ENCODE measurements at places on chromosomes 5 and 9.

GRCh38 chr5:14505310-14506139 is 76.1 kb upstream of the OTULINL start:
- DNase-seq, result no peak

DNA sequence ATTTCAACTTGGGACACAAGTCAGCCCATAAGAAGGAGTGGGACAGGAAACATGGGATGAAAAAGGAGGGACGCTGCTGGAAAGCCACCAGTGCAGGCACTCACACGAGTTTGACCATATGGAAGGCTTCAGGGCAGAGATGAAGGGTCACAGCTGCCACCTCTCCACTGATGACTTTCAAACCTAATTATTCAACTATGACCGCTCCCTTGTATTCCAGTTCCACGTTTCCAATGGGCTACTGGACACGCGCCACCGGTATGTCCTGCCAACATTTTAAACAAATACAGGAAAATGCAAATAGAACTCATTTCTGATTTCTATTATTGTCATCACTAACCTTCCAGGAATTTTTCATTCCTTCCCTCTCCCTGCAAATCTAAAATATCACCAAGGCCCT is 134.7 kb downstream of the SLC1A3 start:
- DNase-seq, result no peak

- DNase-seq, result no peak
These were observed 67.8 kb downstream of the FGF1 start for GRCh38 chr5:142618130-142618523.

DNA sequence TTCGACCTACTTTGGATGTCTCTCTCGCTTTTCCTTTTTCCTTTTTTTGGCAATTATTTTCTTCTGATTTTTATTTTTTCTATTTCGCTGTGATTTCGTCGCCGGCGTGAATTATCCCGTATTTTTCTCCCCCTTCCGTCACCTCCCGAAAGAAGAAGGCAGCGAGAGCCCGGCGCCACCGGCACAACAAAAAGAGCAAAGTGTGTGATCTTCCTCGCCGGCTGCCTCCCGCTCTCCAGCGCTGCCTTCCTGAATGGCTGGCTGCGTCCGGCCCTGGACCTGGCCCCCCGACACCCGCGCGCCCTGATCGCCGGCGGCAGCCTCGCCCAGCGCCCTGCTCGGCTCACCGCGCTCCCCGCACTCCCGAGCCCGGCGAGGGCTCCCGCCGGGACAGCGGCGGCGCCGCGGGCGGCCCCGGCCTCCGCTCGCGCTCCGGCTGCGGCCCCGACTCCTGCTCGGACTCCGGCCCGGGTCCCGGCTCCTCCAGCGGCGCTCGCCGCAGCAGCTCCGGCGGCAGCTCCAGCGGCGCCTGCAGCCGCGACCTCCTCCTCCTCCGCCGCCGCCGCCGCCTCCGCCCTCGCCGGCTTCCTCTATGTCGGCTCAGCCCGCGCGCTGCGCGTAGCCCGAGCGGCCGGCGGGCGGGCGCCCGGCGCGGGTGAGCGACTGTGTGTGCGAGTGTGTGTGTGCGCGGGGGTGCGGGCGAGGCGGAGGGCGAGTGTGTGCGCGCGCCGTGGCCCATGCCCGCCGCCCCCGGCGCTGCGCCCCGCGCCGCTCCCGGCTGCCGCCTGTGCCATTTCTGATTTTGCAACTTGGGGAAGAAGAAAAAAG is 960 bp downstream of the NR2F1 start:
- no peak for DNase-seq

- DNase-seq, result no peak
These were observed 33.7 kb downstream of the SLC12A7 start for GRCh38 chr5:1078206-1078605.

GRCh38 chr9:129289883-129290282 is 111.8 kb upstream of the IER5L start:
- no peak for DNase-seq

- DNase-seq, result no peak
These were observed 459.4 kb downstream of the GADD45G start for GRCh38 chr9:90064248-90064647.

DNA sequence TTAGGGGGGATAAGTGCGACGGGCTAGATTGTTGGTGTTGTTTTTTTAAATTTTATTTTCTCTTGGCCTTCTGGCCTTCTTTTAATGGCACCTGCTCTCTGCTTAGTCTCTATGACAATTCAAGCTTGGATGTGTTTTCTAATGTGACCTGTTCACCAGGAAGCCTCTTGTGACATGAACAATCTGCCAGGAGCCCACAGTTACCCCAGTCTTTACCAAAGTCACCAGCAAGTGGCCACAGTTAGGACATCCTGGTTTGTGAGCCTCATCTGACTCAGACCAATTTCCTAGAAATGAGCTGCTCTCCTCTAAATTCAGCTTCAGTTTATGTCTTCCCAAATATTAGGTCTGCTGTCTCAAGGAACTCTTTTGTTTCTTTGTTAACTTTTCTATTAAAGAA is 135.8 kb downstream of the TLE4 start:
- DNase-seq, result no peak

- no peak for DNase-seq
These were observed 242.6 kb downstream of the DENND1A start for GRCh38 chr9:123687246-123687751.

DNA sequence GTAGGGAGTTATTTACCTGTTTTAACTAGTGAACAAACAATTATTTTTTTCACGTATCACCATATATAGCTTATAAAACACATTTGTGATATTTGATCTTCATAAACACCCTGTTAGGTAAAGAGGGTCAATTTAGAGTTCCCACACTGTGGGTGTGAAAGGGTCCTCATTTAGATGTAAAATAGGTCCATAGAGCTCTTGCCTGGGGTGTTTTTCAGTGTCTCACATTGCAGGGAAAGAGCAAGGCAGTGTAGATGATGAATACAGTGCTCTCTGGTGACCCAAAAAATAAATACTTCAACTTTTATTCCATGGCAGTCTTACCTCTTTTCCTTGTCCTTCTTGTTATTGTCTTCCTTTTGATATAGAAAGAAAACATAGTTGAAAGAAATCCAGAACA is 403.2 kb upstream of the SGCD start:
- no peak for DNase-seq

GRCh38 chr9:2271426-2271825 is 256.3 kb downstream of the SMARCA2 start:
- no peak for DNase-seq

GRCh38 chr5:168001318-168001717 is 290.1 kb upstream of the WWC1 start:
- DNase-seq, result no peak

DNA sequence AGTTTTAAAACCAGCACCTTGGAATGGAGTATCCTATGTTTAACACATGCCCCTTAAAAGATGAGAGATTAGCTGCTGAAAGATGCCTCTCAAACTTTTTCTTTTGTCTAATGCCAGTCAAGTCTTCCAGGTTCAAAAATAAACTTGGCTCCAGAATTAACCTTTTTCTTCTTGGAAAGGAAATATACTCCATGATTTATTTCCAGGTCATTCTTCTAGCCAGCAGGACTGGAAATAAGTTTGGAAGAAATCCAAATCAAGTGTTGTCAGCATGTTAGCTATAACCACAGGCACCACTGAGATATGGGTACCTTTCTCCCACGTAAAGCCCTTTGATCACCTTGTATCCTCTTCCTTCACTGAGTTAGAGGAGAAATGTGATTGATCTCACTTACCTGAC is 56.1 kb downstream of the NLN start:
- DNase-seq, result no peak

DNA sequence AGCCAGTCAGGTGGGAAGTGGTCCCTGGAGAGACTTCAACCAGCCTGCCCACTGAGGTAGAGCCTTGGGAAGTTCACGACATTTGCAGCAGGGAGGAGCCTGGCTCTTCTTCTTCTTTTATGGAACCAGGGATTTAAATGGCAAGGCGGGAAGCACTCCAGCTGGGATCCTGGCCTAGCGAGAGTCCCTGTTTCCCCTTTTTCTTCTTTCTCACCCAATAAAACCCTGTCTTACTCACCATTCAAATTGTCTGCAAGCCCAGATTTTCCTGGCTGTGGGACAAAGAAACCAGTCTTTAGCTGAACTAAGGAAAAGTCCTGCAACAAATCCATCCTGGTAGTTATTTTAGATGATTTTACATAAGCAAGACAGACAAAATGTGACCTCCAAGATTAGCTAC is 503.7 kb downstream of the CDH10 start:
- DNase-seq, result no peak

- no peak for DNase-seq
These were observed 569 bp downstream of the HINT2 start for GRCh38 chr9:35814106-35814840.

DNA sequence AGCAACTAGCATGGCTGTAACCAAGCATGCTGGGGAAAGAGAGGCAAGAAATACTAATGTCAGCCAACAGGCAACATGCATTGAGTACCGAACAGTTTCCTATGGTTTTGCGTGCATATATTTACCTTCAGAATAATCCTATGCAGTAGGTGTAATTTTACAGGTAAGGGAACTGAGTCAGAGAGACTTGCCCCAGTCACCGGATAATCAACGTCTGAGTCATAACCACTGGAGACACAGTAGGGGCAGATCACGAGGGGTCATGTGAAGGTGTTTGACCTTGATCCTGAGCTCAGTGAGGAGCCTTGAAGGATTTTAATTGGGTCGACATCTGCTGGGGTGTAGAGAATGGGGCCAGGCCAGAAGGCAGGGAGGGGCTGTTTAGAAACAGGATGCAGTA is 13.4 kb upstream of the TSC1 start:
- DNase-seq, result no peak

- DNase-seq, result no peak
These were observed 20.7 kb downstream of the IGIP start for GRCh38 chr5:140146523-140146842.

DNA sequence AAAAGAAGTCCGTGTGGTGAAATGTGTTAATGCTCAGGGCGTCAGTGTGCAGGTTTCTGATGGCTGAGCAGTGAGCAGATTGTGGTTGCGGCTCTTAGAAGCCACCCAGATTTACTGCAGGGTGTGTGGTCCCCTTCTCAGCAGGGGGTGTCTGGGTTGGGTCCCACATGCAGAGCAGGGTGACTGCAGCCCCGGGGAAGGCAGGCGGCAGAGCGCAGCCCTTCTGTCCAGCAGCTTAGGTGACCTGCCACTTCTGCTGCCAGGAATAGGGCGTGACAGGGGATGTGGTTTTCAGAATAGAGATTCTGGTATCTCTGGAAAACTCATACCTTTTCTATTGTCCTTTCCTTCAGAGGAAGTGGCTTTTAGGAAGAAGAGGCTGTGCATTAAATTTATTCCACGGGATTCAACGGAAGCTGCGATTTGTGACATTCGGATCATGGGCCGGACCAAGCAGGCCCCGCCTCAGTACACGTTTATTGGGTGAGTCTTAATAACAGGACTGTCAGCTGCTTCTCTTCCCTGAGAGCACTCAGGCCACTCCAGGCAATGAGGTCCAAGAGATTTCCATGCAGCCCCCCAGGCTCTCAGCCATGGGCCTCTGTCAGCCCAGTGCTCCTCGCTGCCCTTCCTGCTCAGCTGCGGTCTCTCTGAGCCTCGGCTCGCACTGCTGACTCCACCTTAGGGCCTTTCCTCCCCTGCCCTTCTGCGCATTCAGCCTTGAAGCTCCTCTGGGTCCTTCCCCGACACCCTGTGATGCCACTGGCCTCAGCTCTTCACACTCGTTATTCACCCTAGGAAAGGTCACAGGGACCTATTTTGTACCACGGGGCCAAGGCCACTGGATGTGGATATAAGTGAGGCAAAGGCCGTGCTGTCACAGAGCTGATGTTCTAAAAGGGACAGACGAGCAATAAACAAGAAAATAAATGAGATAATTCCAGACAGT is 65.4 kb downstream of the MVB12B start:
- no peak for DNase-seq

DNA sequence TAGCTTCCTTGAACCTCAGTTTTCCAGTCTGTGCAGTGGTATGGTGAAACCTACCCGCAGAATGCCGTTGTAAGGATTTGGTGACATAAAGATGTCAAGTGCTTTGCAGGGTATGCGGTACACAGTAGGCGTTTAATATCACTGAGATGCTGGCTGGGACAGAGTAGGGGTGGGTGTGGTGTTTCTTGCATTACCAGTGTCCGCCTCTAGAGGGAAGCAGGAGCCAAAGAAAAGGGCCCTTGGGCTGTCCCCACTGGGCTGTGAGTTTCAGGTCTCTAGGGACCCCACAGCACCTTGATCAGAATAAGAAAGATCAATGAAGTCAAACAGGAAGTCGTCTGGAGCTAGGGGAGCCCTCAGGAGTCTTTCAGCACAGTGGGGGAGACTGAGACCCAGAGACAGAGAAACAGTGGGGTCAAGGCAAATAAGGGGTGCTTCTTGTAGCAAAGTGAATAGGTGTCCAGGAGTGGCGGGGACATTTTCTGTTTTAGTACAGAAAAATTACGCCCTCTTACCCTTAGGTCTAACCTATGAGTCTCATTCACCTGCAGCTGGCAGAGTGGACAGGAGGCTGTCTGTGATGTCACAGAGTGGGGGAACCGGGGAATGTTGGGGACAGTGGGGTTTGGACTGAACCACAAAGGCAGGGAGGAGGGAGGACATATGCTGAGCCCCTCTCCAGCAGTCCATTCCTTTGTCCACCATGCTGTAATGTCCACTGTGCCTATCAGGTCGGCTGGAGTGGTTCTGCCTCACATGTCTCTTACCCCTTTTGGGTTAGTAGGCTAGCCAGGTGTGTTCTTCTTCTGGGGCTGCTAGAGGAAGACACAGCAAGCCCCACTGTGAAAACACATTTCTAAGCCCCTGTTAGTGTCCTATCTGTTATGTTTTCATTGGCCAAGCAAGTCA is 4.7 kb upstream of the TEX53 start:
- DNase-seq, result no peak

DNA sequence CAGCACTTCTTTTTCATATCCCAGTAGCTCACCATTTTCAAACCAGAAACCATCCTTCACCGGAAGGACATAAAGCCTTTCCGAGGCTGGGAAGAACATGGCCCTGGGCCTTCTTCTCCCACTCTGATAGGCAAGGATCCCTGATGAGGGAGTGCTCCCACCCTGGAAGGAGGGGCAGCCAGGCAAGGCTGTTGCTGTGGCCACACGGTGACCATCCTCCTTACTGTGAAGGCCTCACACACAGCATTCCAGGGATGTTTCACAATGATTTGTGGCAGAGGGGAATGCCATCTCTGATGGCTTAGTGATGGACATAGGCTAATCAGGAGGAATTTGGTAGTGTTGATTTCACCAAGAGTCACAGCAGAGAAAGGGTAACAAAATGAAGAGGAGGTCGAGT is 130.7 kb downstream of the ADAMTS12 start:
- no peak for DNase-seq

GRCh38 chr9:106862821-106863720 is at the start of gene ZNF462:
Gene ZNF462 (plus strand): TSS chr9:106863166. CDS start chr9:106923384, 60,218 bp downstream.
- no peak for DNase-seq

Data from stimulated activated CD4-positive, alpha-beta T cell treated with anti-CD3 and anti-CD28 coated beads, TNF-alpha, amount 100 ng/mL, for 1 hour (primary cell).